ENCODE measurements at places on chromosomes 16 and 17.

DNA sequence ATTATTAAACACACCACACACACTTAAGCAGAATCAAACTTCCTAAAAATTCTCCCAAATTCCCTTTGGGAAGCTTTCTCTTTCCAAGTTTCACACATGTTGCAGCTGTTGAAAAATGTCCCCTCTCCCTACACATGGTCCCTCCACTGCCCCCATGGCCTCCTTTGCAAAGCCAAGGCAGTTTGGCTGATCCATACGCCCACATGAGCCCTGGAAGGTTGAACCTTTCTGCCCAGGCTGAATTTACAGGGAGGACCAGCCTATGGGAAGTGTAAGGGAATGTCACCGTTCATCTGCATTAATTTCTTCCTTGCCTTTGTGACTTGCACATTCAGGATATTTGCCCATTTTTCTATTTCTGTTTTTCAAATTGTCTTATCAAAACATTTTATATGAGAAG is 31.1 kb upstream of the SHISA6 start:
- DNase-seq, result no peak

GRCh38 chr16:78897299-78897698 is 703.2 kb downstream of the MAF start:
- DNase-seq, result no peak

- peak; percentile 73 for DNase-seq
Observed at GRCh38 chr16:49158029-49158642, 123.5 kb downstream of the CBLN1 start.

- DNase-seq, result peak; percentile 49
Observed at GRCh38 chr16:1288813-1289476, 20.5 kb upstream of the UBE2I start.

DNA sequence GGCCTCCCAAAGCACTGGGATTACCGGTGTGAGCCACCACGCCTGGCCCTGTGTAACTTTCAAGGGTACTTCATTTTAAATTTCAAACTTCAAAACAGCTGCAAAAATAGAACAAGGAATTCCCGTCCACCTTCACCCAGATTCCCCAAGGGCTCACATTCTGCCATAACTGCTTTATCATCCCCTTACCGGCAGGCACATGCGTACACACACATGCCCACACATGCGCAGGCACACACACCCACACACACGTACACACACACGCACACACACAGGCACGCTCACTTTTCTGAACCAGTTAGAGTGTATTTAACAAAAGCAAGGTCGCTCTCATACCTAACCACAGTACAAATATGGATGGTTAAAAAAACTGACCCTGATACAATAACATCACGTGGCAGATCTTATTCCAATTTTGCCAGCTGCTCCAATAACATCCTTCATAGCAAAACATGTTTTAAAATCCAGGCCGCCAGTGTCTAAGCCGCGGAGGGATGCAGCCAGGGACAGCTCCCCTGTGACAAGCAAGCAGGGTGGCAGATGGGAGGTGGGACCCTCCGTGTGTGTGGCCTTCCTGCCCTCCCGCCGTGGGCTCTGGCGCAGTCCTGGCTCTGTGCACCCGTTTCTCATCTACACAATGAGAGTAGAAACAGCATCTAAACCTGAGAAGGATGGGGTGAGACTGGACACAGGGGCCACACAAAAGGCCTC is 23.1 kb downstream of the PDIA2 start:
- no peak for DNase-seq

DNA sequence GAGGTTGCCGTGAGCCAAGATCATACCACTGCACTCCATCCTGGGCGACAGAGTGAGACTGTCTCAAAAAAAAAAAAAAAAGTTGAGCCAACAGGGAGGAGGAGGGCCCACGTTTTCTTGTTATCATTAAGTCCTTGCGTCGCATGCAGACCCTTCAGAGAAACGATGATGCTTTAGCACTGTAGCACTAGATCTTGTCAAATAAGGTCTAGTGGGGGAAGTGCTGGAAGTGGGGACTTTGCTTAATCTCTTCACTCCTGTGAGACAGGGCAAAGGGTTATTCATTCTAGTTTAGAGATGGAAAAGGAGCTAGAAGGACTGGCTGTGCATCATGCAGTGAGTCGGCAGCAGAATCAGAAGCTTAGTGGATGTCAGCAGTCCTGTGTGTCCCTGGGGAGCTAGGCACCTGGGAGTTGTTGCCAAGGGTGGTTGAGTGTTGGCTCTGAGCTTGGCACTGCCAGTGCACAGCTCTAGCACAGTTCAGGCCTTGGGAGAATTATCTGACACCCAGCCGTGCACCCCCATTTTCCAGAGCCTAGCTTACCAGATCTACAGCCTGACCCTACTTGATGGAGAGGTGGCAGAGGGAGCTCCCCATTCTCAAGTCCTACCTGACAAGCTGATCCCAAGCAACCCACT is 33.4 kb upstream of the TBX2 start:
- DNase-seq, result no peak

DNA sequence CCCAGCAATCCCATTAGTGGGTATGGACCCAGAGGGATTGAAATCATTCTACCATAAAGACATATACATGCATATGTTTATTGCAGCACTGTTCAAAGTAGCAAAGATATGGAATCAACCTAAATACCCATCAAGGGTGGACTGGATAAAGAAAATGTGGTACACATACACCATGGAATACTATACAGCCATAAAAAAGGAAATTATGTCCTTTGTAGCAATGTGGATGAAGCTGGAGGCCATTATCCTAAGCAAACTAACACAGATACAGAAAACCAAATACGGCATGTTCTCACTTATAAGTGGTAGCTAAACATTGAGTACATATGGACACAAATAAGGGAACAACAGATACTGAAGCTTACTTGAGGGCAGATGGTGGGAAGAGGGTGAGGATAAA is 2.4 kb downstream of the KRTAP2-3 start:
- no peak for DNase-seq

DNA sequence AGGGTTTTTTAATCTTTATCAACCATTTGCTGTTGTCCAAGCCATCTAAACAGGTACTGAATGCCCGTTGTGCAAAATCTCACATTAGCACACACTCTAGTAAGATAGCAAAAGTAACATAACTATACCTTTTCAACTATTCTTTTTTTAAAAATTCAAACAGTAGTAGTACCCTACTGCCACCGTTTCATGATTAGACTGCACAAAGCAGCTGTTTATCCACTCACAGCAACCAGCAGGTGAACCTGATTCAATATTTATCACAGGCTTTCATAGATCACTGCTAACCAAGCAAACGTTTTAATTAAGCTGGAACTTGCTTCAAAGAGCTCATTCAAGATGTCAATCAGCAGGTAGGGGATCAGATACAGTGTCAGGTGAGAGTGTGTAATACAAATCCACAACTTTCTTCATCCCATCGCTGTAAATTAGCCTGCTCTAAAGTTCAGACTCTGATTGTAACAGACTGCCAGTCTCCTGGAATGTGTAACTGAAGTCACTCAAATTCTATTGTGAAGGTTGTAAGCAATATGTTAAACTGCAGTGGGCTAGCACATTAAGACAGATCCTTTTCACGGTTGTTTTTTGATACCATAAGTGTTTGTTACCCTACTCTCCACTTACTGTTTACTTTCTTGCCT is 47.3 kb downstream of the BRIP1 start:
- no peak for DNase-seq

DNA sequence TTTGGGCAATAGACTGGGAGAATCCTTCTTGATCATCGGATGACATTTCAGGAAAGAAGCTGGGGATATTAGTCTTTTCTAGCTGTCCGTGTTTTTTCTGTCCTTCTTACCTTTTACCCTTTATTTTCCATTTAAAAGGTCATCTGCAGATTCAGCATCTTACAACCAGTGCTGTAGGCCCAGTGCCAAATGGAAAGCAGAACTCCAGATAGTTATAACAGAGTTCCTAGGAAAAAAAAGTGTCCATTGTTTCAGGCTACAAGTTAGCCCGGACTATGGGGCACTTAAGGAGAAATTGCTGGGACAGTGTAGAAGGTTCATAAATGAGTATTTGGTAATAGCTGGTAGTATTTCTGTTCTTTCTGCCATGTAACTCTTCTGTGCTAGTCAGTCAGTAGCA is 28.4 kb downstream of the LDHD start:
- no peak for DNase-seq

DNA sequence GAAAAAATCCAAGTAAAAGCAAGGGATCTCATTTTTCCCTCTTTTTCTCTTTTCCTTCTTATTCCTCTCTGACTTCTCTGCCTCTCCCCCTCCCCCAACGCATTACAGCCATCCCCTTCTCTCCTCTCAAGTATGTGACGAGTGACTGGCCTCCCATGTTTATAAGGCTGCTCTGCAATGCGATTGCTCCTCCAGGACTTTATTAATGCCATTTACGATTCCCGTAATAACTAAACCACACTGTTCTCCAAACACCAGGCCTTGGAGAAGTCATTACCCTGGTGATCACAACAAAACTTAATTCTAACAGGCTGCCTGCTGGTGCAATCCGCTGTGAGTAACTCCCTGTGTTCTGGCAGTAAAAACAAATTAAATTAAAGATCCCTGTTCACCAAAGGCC is 88.8 kb downstream of the HS3ST3B1 start:
- DNase-seq, result no peak

DNA sequence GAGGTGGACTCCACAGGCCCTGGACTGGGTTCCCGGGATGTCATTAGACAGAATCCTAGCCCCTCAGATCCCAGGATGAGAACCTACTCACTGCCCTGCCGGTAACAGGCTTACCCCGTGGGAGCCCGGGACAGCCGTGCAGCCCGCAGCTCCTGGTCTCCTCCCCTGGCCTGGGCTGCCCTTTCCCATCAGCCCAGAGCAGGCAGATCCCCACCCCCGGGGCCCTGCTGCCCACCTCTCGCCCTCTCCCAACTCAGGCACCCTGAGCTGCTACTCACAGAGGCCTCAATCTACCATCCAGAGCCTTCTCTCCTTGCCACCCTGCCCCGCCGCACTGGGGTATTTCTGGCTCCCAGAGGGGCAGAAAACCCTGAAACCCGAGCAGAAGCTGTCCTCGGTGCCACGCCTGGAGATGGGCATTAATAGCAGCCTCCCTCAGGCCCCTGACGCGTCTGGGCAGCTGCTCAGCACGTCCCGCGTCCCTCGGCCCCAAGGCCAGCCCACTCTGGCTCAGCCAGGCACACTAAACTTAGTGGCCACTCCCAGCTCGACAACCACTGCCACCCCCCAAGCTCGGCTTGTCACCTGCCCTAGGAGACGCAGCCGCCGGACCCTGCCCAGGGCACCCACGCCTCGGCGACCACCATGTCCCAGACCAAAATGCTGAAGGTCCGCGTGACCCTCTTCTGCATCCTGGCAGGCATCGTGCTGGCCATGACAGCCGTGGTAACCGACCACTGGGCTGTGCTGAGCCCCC is at the start of gene CACNG1:
TSS of gene CACNG1 (plus strand) at position 539 of the 757 bp plus-strand sequence. CDS start at position 646, 107 bp downstream.
- no peak for DNase-seq

DNA sequence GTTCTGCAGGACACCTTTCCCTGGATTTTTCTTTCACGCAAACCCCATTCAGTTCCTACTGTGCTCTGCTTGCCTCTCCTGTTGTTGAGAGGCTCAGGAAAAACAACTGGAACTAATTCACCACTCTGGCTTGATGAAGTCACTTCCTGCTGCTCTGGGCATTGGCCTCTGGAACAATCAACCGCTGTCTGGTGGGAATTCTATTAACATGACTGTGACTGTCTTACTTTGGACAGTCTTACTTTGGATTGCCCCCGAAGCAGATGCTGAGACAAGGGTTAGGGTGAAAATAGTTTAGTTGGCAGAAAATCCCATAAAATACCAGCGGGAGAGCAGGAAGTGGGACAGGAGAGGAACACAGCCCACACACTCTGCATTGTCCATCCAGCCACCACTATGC is 90.0 kb upstream of the HSBP1 start:
- no peak for DNase-seq

DNA sequence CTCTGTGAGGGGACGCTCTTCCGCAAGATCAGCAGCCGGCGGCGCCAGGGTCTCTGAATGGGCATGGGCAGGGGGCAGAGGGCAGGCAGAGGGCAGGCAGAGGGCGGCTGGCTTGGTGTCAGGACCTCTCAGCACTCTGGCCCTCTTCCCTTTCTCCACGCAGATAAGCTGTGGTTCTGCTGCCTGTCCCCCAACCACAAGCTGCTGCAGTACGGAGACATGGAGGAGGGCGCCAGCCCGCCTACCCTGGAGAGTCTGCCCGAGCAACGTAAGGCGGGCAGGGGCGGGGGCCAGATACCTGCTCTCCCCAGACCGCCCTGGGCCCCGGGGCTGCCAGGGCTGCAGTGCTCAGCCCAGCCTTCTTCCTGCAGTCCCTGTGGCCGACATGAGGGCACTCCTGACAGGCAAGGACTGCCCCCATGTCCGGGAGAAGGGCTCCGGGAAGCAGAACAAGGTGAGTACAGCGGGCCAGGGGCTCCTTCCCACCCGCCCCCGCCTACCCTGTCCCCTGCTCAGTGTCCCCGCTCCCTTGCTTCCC is 4.1 kb downstream of the ELMO3 start:
- no peak for DNase-seq

- DNase-seq, result no peak
Observed at GRCh38 chr16:78286065-78286464, 186.6 kb downstream of the WWOX start.

- no peak for DNase-seq
Observed at GRCh38 chr16:3591436-3591803, 14.2 kb upstream of the NLRC3 start.
